ENCODE measurements at places on chromosomes 4 and X.

DNA sequence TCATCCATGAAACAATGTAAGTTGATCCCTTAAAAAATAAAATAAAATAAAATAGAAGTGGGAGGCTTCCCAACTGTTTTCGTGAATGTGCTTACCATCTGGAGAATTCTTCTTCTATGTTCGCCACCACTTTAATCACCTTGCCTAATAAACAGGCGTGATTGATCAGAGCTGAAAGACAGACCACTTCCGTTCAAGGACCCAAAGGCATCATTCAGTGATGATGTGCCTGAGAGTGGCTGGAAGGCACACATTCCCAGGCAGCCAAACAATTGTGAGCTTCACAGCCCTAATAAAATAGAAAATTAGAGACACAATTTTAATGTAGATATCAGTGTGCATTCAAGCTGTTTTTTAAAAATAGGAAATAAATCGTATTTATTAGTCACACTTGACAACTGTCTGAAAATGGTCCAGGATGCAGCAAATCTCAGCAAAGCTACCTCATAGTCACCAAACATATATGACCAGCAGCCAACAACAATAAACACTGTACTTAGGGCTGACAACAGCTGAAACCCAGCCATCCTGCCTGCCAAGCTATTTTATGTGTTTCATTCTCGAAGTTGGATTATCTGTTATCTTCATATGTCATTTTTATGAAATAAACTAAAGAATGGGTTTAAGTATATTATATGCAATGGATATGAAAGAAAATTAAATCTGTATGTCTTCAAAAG, 163.2 kb upstream of the FAM9B start:
- no peak for DNase-seq

DNA sequence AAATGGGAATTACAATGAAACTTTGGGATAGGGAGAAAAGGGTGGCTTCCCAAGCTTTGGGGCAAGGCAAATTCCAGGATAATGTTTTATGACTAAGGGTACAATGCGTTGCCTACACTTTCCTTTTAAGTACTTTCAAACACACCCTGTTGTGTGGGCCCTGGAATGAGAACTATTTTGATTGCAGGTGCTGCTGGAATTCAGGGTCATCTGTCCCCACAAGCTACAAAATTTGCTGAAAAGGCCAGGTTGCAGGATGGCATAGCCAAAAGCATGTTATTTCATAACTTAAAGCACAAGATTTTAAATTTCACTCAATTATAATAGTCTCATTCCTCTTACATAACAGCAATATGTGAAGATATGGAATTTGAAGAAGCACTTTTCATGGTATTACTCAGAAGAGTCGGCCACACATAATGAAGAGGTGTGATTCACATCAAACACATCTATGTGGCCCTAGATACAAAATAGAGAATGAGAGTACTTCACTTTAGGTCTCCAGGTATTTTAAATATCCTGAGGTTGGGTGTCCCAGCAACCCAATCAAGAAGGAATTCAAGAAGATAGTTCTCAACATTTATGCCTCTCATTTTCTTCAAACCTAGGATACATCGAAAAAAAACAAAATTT, 89.3 kb downstream of the APBB2 start:
- DNase-seq = no peak

DNA sequence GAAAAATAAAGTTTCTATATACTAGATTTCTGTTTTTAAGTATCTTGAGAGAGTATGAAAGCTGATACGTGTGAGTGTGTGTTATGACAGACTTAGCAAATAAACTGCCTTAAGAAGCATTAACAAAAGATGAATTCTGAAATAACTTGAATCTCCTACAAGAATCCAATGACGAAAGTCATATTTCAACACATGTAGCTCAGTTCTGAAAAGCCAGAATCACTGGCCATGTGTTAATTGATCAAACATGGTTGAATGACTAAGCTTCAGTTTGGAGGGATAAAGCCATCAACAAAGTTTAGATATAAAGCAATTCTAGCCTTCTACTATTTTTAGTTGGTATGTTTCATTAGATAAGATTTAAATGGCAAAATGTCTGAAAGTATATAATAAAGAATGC, 88.5 kb upstream of the ETNPPL start:
- DNase-seq = no peak

GRCh38 chrX:21373637-21374162, 518 bp upstream of the CNKSR2 start:
- DNase-seq = no peak

- no peak for DNase-seq
Observed at GRCh38 chr4:161929956-161930355, 233.8 kb downstream of the FSTL5 start.

DNA sequence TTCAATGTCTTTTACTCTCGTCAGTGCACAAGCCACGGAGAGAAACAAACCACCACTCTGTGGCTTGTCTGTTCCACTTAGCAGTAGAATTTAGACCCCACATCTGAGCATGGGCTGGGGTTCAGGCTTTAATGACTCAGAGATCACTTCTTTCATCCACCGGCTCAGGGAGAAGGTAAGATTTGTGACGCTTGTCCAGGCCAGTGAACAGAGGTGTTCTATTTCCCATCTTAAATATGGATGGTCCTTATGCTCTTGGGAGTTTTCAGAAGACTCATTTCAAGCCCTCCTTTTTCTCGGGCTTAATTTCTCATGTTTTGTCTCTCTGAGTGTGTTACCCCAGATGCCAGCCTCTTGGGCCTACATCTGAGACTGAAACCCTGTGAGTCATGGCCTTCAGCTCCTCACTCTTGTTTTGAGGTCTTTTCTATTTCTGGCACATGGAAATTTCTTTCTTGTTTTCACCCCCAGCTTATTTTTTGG, 127.4 kb upstream of the SFRP2 start:
- no peak for DNase-seq

- no peak for DNase-seq
Observed at GRCh38 chr4:139809757-139810140, 144.1 kb downstream of the MGST2 start.
